Stimulated activated CD4-positive, alpha-beta T cell treated with anti-CD3 and anti-CD28 coated beads, Interleukin-4, amount 100 ng/mL, for 48 hours (primary cell): ENCODE measurements at places on chromosomes 6 and 20.

DNA sequence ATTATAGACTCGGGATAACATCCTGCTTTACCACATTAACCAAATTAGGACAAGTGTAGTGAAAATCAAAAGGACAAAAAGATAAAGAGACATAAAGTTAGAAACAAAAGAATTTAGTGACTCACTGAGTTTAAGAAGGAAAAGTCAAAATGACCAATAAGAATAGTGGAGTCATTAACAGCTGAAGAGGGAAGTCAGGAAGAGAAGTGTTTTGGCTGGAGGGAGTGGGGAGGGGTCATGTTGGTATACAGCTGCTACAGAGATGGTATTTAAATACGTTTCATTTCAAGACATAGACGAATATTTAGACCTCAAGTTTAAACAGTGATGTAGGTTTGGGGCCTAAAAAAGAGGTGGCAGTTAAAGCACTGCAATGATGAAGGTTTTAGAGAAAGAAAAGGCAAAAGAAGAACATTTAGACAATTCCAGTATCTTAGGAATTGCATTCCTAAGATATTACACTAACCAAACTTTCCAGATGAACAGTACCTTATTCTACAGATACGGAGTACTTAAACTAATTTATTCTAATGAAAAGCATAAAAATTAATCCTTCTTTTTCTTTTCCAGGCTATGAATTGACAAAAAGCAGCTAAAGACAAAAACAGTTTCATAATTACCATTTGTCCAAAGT lies 10.6 kb downstream of the FKBP5 start:
- no peak for DNase-seq

DNA sequence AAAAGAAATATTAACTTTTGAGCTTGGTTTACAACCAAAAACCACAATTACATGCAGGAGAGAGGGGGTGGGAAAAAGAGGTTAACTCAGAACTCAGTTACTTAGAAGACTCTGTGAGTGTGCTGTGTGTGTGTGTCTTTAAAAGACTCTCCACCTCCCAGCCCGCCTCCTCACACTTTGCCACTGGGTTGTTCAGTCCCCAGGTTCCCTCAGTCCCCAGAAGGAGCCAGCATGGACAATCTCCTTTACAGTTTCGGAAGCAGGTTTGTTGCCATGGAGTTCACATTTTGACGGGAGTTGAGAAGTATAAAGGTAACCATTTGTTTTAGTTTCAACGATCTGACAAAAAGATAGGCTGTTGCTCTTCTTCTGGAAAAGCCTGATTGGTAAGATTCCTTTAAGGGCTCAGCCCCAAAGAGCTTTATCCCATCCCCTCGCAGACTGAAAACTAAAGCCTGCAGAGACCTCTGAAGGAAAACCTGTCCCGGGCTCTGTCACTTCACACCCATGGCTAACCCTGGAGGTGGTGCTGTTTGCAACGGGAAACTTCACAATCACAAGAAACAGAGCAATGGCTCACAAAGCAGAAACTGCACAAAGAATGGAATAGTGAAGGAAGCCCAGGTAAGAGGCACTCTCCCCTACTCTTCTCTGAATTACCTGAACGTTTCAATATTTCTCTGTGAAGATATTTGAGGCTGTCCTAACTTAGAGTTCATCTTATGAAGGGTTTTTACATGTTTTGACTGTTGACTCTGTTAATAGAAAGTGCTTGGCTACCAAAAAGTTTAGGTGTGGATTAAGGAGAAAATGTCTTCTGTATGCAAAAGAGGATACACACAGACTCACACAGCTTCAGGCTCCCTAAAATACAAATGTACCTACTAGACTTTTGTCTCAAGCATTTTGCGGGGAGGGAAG lies at the start of gene SPTLC3:
Gene SPTLC3 (plus strand): TSS at position 212 of the 921 bp plus-strand sequence. CDS start 296 bp downstream, at position 508.
- no peak for DNase-seq

DNA sequence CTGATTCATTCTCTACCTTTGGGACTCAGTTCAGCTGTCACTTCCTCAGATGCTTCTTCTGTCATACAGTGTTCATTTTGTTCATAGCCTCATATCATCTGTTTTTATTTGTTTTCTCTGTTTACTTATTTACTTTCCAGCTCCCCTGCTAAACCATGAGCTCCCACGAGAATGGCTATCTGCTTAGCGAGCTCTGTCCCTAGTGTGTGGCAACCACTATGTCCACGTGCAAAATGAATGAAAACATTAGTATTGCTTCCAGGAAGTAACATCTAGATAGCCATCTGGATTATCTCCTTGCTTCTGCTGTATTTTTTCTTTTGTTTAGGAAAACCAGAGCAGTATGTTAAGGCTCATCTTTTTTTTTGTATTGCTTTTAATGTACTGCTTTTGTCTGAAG lies 417.0 kb upstream of the SLC35B3 start:
- DNase-seq = no peak

DNA sequence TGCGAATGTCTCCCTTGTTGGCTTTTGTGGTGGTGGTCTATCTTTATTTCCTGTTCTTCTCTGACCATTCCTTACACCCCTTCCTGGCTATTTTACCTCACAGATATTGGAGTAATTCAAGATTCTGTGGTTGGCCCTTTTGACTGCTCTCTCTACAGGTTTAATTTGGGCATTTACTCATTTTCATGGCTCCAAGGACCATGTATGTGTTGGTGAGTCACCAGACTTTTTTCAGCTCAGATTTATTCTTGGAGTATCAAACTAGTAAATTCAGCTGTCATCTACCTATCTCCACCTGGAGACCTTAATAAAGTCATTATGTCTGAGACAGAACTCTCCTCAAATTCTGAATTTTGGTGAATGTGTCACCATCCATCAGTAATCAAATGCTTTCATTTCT lies 15.5 kb downstream of the RNF146 start:
- no peak for DNase-seq

GRCh38 chr20:37261714-37262113 lies at the start of gene GHRH:
GHRH (minus strand) TSS chr20:37261814; CDS start chr20:37256889, 4,925 bp downstream.
- DNase-seq = no peak

DNA sequence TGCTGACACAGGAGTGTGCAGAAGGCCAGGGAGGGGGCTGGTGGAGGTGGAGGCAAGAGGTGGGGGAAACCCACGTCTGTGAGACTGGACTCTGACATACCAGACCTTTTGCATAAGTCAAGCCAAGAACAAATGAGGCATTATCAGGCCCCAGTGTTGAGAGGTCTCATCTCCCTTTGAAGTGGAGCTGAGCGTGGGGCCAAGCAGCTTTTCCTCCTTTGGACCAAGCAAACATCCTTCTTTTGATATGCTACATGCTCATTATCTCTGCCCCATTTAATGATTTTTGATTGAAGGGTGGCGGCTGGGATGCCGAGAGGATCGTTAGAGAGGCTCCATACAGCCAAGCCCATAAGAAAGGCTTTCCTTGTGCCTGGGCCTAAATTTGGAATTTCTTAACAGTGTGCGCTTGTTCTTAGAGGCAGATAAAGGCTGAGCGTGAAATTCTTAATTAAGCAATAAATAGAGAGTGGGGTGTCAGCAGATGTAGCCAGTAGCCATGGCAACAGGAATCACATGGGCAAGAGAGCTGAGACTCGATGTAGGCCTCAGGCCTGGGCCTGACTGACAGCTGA lies 244.5 kb downstream of the PKHD1 start:
- no peak for DNase-seq

DNA sequence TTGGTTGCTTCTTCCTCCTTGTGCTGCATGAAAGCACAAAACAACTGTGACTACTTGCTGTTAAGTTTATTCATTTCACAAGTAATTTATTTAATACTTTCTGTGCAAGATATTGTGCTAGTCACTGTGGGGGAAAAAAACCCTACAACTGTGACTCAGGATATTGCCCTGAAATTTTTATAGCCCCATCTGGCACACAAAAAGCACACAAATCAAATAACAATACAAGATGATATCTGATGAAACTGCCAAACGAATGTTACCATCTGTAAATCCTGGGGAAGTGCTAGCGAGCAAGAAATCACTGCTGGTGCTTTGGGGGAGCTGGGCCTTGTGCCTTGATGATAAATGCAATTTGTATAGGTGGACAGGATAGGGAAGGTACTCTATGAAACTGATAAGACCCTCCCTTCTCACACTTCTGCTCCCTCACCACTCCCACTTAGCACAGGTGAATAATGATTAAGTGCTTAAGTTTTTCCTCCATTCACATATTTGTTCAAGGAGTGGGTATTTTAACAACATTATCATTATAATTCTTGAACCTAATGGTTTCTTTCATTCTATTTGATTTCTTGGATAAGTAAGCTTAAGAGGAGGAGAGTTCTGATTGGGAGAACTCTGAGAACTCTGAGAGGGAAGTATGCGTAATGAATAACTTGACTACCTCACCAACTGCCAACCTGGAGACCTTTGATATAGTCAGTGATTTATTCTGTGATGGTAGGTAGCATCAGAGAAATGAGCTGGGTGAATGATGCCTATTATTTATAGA lies 115.3 kb downstream of the RTN4IP1 start:
- DNase-seq = no peak

DNA sequence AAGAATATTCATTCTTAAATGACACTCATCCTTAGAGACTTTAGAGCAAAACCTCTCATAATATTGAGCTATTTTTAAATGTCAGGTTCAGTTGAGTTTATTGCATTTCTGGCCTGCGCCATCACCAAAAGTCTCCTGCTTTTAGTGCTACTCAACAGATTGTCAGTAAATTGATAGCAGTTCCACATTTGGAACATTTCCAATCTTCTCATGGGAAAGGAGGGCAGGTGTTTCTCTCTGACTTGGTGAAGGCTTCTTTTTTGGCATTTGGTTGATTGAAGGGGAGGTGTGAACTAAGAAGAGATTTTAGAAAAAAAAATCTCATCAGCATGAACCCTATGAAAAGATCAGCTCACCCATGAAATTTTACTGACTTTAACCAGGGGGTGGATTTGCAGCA lies 125.9 kb upstream of the INSM1 start:
- no peak for DNase-seq

DNA sequence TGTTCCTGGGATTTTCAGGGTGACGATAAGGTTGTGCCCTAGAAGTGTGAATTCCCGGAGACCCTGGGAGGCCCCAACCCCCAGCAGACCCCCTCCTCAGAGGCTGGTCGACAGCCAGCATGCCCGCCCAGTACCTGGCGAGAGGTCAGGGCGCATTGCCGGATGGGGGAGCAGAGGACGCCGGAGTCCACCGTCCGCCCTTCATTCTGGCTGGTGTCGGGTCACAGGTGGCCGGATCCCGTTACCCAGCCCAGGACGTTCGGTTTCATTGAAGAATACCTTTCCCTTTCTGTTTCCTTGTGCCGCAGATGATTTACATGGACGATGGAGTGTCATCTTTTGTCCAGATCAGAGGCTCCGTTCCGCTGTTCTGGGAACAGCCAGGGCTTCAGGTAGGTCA lies 61.3 kb downstream of the SYNJ2 start:
- no peak for DNase-seq

GRCh38 chr6:159973951-159974350 lies 5.1 kb downstream of the IGF2R start:
- DNase-seq = no peak

GRCh38 chr6:142764311-142764710 lies 180.7 kb downstream of the HIVEP2 start:
- DNase-seq = no peak

GRCh38 chr6:119158057-119158848 lies 79.8 kb upstream of the FAM184A start:
- DNase-seq = no peak

- DNase-seq = no peak
Measured at GRCh38 chr6:106315765-106316374, 9.7 kb downstream of the ATG5 start.

- no peak for DNase-seq
Measured at GRCh38 chr6:36856277-36856676, 17.0 kb upstream of the CPNE5 start.

- DNase-seq = no peak
Measured at GRCh38 chr6:139361211-139361610, 13.2 kb downstream of the CITED2 start.

DNA sequence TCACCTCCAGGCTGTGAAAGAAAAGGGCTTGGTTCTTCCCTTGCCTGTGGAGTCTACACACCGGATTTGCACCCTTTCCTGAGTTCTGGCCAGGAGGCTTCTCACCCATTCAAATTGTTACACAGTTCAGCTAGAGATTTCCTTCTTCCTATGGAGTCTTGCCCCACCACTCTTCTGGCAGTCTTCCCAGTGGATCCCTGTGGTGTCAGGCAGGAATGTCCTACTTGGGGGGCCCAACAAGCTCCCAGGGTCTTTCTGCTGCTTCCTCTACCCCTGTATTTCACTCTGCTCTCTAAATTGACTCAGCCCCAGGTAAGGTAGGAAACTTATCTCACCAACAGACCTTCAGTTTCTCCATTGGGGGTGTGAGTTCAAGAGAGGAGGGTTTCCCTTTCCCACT lies 14.0 kb upstream of the CST9L start:
- DNase-seq = no peak

DNA sequence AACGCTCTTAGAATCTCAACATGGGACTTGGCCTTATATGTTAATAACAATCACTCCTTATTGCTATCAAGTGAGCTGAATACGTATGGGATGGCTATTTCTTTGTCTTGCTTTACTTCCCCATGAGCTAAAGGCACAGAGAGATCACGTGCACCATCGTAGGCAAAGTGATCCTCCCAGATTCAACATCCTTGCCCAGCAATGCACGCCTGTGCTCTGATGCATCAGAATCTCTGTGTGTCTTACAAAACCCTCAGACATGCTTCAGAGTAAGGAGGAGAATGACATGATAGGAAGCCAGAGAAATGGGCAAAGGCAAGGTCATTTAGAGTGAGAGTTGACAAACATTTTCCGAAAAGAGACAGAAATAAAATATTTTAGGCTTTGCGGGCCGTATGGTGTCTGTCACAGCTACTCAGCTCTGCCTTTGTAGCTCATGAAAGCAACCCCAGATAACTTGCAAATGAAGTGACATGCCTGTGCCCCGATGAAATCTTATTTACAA lies 277.6 kb upstream of the CDH4 start:
- no peak for DNase-seq

GRCh38 chr20:61763740-61764400 lies 301.8 kb downstream of the TAF4 start:
- DNase-seq = no peak

- DNase-seq = no peak
Measured at GRCh38 chr6:70118670-70119069, 184.2 kb downstream of the COL9A1 start.

DNA sequence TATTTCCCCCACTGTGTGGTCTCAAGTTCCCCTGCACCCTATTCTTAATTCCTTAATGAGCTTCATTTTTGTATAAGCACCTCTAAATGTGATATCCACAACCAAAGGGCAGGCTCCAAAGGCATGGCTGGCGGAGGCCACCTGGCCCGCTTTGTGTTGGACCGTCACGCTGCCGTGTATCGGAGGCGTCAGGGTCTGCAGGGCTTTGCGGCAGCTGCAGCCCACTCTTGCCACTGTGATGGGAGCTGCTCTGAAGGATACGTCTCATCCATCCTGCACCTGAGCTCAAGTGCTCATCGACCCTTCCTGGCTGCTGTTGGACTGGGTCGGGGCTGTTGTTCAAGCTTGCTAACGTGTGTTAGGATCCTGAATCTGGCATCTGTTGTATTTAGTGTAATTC lies 177.6 kb downstream of the ARID1B start:
- DNase-seq = no peak

- no peak for DNase-seq
Measured at GRCh38 chr6:51077821-51078518, 259.3 kb downstream of the TFAP2B start.
